HCEC 1CT (cell line): ENCODE measurements at places on chromosomes 12 and 14.
A peak's percentile ranks its signal among the peaks of the same experiment; 100 is the strongest.

- peak; percentile 36 for DNase-seq
Measured at GRCh38 chr12:104285740-104286515, 17.6 kb upstream of the EID3 start.

DNA sequence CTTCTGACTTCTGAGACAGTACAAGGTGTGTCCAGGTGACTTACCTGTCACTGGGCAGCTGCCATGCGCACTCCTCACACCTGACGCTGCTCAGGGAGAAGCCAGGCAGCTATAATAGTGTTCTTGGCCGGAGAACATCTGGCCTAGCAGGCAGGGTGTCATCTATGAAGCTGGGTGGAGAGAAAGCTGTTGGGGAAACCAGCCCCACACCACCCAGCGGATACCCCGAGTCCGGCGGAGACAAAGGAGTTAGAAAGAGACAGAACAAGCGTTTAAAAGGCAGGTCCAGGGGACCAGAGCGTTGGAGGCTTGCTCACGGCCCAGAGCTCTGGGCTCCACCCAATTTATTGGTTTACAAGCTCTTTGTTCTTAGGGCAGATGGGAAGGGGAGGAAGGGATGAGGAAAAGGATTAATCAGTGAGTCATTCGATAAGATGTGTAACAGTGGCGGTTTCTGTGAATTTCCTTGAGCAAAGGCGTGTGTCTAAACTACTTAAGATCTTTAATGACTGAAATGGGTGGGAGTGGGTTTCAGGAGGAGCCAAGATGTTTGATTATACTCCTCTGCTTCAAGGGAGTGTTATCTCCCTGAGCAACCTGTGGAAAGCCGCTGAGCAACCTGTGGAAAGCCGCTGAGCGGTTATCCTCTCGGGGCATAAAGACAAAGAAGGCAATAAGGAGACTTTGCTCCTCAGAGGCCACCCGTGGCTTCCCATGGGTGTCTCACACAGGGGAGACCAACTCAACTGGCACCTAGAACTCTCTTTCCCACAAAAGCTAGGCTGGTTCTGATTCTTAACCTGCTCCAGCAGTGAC lies at the start of gene GALNT8:
Gene GALNT8 (plus strand): TSS at position 580 of the 816 bp plus-strand sequence. CDS start 278 bp downstream, outside the sequence.
- no peak for DNase-seq

GRCh38 chr12:10115890-10116289 lies 14.1 kb downstream of the CLEC7A start:
- no peak for DNase-seq

DNA sequence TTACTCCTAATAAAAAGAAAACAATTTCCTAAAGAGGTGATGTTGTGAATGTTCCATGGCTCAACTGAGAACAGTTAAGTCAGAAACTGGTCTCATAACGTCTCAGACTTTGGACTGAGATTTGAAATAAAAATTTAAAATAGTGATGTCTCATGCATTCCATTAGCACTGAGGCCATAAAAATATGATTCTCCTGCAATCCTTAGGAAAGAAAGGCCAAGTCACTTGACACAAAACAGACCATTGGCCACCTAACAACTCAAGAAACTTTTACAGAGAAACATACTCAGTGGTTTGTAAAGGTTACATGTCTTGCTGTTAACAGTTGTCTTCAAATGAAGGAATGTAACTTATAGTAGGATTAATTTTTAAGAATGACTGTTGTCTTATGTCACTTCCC lies 58.1 kb downstream of the STAB2 start:
- peak; percentile 30 for DNase-seq

DNA sequence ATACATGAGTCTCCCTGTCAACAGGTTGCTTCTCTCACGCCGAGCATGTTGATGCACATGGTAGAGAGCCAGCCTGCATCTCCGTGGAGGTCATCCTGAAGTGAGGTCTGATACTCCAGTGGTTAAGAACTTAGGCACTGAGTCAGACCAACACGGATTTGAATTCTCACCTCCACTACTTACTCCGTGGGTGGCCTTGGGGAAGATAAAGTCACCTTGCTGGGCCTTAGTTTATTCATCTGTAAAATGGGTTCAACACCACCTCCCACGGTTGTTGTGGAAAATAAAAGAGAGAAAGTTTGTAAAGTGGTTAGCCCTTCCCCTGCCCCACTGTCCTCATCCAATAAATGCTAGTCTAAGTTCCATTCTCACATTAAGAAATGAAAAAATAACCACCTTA lies 408.9 kb downstream of the MED13L start:
- no peak for DNase-seq

DNA sequence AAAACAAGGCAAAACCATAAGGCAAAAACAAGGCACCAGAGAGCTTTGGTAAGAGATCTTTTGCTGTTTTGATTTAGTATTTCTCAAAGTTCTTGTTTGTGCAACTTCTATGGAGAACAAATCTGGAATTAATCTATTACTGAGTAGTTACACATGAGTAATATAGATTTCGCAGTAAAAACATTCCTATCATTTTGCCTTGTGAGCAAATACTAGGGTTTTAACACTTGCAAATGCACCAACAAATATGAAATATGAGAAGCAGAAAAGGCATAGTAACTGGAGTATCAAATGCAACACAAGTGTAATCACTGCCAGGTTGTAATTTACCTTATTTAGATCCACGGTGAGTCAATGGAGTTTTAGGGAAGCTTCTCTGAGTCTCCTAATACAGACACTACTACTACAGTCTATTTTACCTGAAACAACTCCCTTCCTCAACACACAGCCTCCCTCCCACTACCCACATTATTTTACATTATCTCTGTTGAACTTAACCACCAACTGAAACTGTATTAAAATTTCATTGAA lies 324.1 kb downstream of the FLRT2 start:
- peak; percentile 48 for DNase-seq

- DNase-seq: no peak
Measured at GRCh38 chr12:56998981-56999380, 7.4 kb downstream of the ZBTB39 start.

DNA sequence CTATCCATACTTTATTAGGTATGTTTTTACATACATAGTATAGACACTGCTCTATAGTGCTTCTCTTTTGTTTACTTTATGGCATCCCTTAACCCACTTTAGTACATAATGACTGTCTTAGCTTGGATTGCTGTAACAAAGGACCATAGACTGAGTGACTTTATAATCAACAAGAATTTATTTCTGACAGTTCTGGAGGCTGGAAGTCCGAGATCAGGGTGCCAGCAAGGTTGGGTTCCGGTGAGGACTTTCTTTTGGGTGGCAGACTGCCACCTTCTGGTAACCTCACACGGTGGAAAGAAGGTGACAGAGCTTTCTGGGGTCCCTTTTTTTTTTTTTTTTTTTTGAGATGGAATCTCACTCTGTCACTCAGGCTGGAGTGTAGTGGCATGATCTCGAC lies 48.6 kb upstream of the PPM1H start:
- DNase-seq: peak; percentile 7

GRCh38 chr12:132009336-132009859 lies 59.7 kb downstream of the EP400 start:
- no peak for DNase-seq

GRCh38 chr14:34461334-34462131 lies 507 bp downstream of the SPTSSA start:
- DNase-seq: peak; percentile 52

DNA sequence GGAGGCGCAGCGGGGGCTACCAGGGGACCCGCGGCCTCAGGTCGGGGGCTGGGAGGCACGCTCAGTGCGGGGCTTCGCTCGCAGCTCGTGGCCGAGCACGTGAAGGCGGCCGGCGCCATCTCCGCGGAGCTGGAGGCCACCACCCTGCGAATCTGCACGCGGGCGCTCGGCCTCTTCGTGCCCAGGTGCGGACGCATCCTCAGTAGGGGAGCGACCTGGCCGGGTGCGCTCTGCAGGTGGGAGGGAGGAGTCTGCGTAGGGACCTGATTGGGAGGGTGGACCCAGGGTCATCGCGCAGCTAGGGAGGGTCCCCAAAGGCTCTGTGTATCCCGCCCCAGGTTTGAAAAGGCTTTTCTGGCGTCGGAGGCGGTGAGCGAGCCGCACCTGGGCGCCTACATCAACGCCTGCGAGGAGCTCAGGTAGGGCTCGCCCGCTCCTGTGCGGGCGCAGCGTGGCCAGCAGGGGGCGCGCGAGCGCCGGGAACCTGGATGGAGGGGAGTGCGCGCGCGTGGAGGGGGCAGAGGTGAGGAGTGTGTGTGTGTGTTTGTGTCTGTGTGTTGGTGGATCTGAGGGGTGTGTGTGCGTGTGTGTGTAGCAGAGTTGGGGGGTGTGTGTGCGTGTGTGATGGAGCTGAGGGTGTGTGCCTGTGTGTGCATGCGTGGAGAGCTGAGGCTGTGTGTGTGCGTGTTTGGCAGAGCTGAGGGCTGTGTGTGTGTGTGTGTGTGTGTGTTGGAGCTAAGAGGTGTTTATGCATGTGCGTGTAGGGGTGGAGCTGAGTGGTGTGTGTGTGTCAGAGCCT lies 10.3 kb downstream of the EXOC3L4 start:
- DNase-seq: peak; percentile 29

DNA sequence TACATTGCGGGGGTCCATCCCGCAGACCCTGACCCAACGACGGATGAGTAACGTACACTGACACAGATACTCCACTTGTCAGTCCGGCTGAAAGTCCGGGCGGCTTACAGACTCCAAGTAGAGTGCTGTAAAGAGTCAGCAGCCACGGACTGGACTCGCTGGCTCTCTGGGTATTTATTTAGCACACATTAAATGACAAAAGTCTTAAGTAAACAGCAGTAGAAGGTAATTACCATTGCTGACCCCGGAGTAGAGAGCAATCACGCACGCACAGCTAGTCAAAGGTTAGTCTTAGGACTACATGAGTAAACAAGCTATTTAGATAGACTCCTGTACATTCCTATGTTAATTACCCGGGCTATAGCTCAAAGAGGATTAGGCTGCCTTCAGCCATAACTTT lies 780.9 kb downstream of the RPS29 start:
- DNase-seq: no peak

DNA sequence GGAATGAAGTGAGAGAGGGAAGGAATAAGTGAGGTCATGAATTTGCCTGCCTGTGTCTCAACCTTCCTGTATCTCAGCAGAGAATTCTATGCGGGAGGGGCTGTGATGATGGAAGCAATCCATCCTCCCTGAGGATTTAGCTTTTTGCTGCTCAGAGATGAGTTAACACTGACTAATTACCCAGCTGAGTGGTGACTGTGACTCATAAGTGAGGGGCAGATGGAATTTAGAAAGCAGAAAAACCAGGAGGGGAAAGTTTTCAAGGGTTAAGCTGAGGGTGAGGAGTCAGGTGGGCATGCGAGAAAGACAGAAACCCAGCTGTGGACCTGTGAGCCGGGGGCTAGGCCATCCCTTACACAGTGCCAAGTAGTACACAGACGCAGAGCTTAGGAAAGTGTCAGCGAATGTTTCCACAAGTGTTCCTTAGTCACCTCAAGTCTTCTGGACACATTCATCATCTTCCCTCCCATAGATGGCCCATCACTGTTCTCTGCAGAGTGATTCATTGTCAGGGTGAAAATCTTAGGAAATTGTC lies 277.9 kb downstream of the IPO8 start:
- peak; percentile 99 for DNase-seq

GRCh38 chr12:60106214-60106613 lies 510.4 kb downstream of the SLC16A7 start:
- DNase-seq: peak; percentile 48

- DNase-seq: no peak
Measured at GRCh38 chr14:100645982-100646314, 58.7 kb upstream of the BEGAIN start.

GRCh38 chr12:27387473-27387872 lies 54.8 kb downstream of the BMAL2 start:
- DNase-seq: no peak

DNA sequence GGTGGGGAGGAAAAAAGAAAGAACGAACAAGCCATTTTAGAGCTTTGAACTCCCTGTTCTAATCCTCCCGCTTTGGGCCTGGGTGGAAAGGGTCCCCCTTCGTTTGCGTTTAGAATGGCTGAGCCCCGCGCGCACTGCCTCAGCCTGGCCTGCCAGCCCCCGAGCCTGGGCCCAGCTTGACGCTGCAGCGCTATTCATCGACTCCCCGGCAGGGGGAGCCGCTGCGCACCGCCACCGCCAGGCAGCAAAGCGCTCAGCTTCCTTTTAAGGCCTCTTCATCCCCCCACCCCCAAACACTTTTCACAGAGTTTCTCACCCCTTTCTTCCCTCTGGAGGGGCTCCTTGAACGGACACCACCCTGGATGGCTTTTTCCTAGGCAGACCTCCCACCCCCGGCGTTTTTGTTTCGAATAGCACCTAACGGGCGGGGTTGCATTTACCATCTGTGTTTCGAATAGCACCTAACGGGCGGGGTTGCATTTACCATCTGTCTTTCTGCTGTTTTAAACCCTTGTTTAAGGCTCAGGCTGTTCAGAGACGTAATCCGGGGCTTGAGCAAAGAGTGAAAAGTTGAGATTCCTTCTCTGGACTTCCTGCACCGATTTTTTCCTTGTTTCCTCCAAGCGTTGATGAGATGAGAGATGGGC lies 56.4 kb upstream of the PIWIL1 start:
- DNase-seq: no peak

DNA sequence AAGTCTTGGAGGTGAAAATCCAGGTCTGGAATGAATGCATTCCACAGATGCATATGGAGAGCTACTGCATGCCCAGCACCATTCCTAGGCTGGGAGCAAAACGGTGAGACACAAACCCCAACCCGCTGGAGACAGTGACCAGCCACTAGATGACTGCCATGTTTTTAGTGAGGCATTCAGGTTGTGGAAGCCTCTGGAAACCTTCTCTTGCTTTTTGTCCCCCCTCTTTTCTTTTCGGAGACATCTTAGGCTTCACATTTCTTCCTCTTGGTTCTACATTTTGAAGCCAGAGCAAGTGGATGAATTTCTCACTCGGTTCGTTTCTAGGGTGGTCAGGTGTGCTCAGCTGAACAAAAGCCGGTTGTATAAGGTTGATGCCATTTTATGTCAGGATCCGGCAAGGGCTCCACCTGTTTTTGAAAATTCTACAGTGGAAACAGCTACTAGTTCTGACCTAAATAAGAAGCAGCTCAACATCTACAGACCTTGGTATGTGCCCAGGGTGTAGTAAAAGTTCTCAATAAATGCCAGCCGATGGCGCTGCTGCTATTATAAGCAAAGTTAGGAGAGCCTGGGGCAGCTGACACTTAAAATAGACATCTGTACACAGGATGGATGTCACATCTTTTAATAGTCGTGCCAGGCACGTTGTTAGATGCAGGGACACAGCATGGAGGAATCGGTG lies 1.8 kb upstream of the ZNF839 start:
- no peak for DNase-seq

DNA sequence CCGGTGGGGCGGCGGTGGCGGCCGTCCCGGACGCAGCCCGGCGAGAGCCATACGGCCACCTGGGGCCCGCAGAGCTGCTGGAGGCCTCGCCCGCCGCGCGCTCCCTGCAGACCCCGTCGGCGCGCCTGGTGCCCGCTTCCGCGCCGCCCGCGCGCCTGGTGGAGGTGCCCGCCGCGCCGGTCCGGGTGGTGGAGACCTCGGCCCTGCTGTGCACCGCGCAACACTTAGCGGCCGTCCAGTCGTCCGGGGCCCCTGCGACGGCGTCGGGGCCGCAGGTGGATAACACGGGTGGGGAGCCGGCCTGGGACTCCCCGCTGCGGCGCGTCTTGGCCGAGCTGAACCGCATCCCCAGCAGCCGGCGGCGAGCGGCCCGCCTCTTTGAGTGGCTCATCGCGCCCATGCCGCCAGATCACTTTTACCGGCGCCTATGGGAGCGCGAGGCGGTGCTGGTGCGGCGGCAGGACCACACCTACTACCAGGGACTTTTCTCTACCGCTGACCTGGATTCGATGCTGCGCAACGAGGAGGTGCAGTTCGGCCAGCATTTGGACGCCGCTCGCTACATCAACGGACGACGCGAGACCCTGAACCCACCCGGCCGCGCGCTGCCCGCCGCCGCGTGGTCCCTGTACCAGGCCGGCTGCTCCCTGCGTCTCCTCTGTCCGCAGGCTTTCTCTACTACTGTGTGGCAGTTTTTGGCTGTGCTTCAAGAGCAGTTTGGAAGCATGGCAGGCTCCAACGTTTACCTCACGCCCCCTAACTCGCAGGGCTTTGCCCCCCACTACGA lies 716 bp downstream of the RIOX1 start:
- DNase-seq: peak; percentile 34
